Stimulated activated CD8-positive, alpha-beta memory T cell treated with anti-CD3 and anti-CD28 coated beads, Interleukin-7, amount 100 ng/mL, for 24 hours (primary cell): ENCODE measurements at places on chromosomes 1 and 21.

DNA sequence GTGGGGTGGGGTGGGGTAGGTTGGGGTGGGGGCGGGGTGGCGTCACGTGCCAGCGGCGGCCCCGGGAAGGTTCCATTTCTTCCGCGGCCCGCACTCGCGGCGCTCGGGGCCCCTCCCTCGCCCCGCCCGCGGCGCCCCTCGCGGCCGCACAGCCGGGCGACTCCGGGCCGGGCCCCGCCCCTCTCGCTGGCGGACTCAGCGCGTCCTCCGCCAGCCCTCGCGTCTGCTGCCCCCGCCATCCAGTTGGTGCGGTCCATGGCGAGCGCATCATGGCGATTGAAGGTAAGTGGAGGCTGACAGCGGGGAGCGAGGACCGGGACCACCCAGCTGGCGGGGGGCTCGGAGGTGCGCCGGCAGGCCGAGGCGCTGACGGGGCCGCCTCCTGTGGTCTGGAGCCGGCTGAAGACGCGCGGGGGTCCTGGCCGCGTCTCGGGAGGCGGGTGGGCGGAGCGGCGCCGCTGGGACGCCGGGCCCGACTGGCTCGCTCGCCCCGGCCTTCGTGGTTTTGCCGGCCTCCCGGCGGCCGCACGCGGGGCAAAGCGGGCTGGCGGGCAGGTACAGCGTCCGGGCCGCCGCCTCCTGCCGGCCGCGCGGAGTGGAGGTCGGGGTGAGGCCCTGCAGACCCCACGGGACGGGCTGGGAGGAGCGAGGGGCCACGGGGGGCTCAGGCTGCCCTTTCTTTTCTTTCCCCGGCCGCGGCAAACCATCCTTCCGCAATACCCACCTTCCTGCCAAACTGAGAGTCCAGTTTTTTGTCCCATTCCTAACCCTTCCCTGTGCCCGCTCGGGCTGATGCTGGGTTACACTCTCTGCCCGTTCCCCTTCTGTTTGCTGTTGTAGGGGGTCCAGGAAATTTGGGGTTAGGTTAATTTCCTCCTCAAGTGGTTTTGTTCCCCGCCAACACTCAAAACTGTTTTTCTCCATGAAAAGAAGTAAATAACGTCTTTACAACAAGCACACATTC is at the start of gene SYT14:
Gene SYT14 (plus strand): TSS at position 222 of the 964 bp plus-strand sequence. CDS start 48 bp downstream, at position 270.
- DNase-seq, result no peak

DNA sequence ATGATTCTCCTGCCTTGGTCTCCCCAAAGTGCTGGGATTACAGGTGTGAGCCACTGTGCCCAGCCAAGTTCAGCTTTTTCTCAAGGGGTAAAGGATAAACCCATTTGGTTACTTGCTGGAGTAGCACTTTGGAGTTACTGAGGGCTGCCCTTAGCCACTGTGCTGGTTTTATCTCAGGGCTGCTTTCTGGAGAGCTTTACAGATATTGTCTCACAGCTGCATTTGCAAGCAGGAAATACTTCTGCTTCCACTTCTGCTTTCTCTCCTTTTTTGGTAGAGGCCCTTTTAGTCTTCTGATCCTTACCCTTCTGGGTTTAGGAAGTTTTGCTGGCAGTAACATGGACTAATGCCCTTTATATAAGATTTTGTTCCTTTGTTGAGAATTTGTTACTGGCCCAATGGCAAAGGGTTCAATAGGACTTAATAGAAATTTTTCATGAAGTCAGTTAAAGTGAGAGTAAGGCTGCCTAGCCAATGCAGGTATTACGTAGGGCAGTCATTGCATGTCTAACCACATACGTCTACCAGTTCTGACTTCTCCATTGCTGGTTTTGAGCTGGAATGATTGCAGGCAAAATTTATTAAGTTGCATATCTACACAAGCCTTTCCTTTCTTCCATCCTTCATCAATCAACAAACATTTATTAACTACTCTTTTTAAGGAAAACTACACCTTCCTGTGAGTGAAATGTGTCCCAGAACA is 24.4 kb downstream of the CAP1 start:
- no peak for DNase-seq

GRCh38 chr21:25708467-25709065 is 26.1 kb downstream of the ATP5PF start:
- DNase-seq, result peak; percentile 5

DNA sequence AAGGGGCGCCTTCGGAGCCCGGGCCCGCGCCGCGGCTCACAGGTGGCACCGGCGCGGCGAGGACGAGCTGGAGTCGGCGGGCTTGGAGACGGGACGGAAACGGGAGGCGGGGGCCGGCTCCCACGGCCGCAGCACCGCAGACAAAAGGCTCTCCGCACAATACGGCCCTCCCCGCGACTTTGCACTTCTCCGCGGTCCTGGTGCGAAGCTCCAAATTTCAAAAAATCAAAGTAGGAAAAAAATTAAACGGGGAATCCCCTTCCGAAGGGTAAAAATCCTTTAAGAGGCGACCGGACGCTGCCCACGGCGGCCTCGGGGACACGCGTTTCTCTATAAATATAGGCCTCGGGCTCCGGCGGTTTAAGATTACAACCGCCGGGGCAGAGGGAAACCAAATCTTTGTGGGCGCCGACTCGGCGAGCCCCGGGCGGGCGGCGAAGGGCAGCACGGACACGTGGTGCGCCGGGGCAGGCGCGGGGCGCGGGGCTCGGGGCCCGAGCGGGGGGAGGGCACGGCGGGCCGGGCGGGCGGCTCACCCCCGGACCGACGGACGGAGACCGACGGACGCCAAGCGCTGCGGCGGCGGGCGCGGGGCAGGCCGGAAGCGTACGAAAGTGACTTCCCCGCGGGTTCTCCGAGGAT is 453 bp downstream of the PABPC4 start:
- DNase-seq, result no peak

- DNase-seq, result no peak
Observed at GRCh38 chr1:245888809-245889208, 618.3 kb downstream of the SMYD3 start.

- DNase-seq, result no peak
Observed at GRCh38 chr1:103259982-103260381, 151.7 kb upstream of the COL11A1 start.

DNA sequence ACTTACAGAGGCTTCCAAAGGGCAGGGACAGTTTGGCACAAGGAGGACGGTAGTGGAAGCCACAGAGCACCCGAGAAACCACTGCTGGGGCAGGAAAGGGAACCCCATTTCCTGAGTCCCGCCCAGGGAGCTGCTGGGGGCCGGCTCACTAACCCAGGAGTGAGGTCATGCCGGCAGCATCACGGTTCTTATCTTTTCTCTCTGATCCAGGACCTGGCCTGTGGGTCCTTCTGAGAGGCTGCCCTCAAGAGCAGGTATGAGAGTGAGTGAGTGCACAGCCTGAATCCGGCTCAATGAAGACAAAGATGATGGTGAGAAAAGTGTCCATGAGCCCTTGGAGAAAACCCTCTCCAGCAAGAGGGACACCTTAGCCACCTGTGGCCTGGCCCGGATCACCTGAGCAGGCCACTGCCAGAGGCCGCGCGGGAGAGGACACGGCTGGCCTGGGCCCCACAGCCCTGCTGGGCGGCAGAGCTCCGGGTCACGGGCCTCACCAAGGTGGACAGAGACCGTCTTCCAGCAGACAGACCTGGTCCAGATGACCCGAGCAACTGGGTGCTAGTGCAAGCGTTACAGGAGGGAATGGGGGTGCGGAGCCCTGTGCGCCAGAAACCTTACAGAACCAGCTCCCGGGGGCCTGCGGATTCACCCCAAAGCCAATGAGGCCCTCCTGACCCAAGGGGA is 94.9 kb downstream of the RIPK4 start:
- DNase-seq, result no peak

DNA sequence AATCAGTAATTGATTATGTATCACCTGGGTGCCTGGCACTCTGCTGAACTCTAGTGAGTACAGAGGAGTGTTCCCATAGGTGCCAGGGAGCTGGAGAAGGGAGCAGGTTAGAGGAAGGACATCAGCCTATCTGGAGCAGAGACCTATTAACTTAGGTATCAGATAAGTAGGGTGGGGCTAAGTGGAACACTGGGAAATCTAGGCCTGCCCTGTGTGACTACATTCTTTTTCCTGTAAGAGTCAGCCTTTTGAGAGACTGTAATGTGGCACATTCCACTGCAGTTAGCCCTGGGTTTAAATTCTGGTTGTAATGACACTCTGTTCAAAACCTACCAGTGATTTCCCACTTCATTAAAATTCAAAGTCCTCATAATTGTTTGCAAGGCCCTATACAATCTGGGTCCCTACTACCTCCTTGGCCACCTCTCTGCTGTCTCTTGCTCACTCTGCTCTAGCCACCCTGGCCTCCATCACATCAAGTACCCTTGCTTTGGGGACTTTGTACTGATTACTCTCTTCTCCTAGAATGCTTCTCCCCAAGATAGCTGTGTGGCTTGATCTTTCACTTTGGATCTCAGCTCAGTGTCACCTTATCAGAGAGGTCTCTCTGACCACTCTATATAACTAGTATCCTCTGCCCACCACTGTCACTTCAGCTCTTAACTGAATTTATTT is 12.9 kb downstream of the STX12 start:
- DNase-seq, result no peak

GRCh38 chr1:22053017-22053860 is 730 bp downstream of the CDC42 start:
- no peak for DNase-seq

- DNase-seq, result no peak
Observed at GRCh38 chr1:19525607-19526545, 40.5 kb upstream of the CAPZB start.

- peak; percentile 4 for DNase-seq
Observed at GRCh38 chr1:91997607-91998195, 32.1 kb upstream of the EPHX4 start.

DNA sequence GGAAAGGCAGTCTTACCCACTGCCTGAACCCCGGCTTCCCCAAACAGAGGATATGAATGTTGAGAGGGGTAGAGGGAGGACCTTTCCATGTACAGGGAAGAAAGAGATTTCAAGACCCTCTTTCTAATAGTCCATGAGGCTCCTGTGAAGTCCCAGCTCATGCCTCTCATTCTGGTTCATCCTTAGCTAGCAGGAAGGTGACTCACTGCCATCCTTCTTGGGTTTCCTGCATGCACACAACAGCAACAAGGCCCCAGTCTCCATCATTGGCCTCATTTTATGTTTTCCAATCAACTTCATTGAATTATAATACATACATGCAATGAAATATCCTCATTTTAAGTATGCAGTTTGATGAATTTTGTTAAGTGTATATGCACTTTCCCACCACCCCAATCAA is 46.2 kb downstream of the SYT2 start:
- DNase-seq, result no peak

DNA sequence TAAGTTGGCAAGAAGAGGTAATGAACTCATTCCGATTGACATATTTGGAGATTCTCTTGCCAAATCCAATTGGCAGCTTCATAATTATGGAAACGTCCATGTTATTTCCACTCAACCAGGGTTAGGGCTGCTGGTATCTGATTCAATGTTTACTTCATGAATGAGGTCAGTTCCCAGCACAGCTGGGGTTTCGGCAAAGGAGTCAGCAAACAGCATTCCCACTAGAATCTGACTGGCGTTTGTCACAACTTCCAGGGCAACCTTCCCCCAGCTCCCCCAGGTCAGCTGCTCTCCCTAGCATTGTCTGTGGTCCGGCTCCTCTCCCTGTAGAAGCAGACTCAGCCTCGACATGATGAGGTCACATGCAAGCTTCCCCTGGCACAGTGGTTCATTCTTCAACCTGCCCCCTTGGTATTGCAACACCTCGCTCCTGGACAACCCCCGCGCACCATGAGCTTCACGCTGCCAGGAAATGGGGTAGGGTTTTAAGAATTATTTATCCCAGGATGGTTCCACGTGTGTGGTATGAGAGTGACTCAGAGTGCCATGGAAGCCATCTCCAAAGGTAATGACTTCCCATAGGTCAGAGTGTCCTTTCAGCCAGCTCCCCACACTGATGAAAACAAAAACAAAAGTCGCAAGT is 100.7 kb upstream of the SLC25A33 start:
- DNase-seq, result no peak

- no peak for DNase-seq
Observed at GRCh38 chr1:211750599-211750998, 75.2 kb upstream of the NEK2 start.
